ENCODE measurements at places on chromosomes 7 and 10.

GRCh38 chr10:1977461-1977860 lies 240.1 kb upstream of the ADARB2 start:
- no peak for DNase-seq

- no peak for DNase-seq
These were observed 299.2 kb downstream of the IPMK start for GRCh38 chr10:57968328-57969016.

GRCh38 chr10:70774810-70775678 lies 10.1 kb downstream of the TBATA start:
- no peak for DNase-seq

GRCh38 chr7:132138817-132139216 lies 437.5 kb downstream of the PLXNA4 start:
- no peak for DNase-seq

- DNase-seq: no peak
These were observed 15.2 kb upstream of the ZNF25 start for GRCh38 chr10:37991655-37992054.

GRCh38 chr10:84298057-84298456 lies 30.3 kb upstream of the CCSER2 start:
- no peak for DNase-seq

DNA sequence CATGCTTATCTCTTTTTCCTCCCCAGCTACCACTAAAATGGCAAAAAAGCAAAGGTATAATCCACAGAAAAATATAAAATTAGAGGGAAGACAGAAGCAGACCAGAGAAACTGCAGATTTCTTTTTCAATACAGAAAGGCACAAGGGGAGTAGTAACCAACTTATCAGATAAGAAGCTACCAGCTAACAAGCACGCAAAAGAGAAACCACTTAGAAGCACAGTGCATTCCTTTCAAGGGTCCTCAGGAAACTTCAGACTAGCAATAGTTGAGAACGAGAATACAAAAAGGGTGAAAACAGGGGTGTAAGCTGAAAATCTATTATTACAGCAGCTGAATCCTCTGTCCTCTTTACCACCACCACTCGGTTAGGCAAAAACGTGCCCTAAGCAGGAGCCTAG lies 9.9 kb upstream of the OR2A5 start:
- DNase-seq: no peak

Data from T-helper 1 cell (primary cell).